ENCODE measurements at places on chromosomes 5 and 9.

DNA sequence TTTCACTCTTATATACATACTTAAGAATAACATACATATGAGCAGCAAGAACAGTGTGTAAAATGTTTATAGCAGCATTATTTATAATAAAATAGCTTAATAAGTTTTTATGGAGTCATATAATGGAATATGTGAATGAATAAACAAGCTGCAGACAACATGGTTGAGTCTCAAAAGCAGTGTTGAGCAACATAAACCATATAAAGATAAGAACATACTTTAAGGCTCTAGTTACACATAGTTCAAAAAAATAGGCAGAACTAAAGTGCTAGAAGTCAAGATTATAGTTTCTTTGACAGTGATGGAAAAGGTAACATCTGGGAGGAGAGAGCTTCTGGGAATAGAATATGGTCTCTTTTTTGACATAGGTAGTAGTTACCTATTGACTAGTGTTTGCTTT lies 53.7 kb upstream of the ADAMTS19 start:
- no peak for DNase-seq

DNA sequence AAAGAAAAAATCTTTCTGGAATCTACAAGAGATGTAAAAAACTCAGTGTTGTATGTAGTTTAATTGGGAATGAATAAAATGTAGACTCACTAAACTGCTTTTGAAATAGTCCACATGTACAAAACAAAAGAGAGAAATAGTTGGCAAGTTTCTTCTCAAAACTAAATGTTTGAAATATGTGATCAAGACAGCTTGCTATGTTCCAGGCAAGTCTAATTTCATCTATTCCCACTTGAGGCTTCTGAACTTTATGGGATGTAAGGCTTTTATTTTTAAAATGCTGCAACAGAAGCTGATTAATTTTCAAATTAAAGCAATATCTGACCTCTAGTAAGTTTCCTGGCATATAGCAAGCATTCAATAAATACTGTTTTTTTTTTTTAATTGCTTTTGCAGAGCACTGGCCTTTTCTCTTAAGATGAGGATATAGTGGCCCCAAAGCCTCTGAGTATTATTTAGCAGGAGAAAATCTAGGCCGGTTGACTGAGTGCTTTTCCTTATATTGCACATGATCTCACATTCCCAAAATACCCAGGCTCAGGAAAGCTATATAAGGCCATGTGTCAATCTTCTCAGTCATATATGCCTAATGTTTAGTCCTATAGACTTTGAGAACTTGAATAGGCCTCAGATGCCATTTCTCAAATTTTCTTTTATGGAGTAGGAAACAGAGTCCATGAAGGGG lies 183.2 kb downstream of the NTRK2 start:
- no peak for DNase-seq

GRCh38 chr9:38154501-38155421 lies 85.7 kb upstream of the SHB start:
- no peak for DNase-seq

- DNase-seq = no peak
Measured at GRCh38 chr5:100479079-100479688, 56.0 kb upstream of the FAM174A start.

GRCh38 chr5:68220914-68221313 lies 5.4 kb downstream of the PIK3R1 start:
- DNase-seq = no peak

DNA sequence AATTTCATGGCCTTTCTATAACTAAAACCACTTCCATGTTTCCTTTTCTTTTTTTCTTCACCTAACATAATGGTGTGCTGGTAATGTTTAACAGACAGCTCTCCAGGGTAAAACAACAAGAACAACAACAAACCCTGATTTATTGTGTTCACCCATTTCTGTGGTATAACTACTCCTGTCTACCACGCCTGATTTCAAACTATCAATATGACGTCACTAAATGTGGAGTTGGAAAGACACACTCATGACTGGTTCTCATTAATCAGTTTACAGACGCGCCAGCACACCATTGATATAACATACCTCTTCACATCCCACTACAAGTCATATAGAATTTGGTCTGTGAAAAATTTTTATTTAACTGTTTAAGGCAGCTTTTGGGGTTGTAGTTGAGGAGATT lies 142.9 kb downstream of the ARRDC3 start:
- DNase-seq = no peak

GRCh38 chr9:77751341-77752091 lies 103.4 kb upstream of the GNA14 start:
- peak; percentile 67 for DNase-seq
